ENCODE measurements at places on chromosomes 13 and 19. TPM values are rescaled to one million over a fixed set of nuclear protein-coding genes. Genes with fewer than 3 reads are reported as not detected.

The SYT3 gene
- total RNA-seq: 0.67 TPM

The HCN2 gene
- total RNA-seq: not detected

The POLD1 gene
- total RNA-seq: 12.9 TPM

DNA sequence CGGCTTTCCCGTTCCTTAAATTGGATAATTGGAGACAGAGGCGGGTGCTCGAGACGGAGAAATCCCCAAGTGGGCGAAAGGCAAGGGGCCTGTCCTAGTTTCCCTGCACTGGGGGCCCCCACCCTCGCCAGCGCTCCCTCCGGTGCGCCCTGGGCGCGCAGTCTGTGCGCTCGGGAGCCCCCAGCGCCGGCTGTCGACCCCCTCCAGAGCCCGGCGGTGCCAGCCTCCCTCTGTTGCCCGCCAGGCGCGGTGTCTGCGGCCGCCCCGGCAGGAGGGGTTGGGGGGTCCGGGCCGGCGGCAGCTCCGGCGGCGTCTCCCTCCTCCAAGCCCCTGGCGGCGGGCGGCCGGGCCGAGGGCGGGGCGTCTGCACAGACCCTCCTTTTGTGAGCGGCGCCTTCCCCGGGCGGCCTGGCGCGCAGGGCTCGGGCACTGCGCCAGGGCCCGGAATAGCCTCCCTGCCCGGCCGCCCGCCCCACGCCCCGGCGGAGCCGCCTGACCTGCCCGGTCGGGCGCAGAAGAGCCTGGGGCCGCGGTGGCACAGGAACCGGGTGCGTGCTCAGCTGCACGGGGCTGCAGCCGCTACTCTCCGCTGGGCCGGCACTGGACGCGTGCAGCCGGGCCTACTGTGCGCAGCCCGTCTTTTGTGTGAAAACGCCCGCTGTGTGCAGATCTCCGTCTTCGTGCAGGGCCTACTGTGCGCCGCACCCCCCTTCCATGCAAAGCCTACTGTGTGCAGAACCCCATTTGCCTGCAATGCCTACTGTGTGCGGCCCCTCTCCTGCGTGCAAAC is 13.2 kb downstream of the GADD45B start:
- peak; percentile 78 for DNase-seq

DNA sequence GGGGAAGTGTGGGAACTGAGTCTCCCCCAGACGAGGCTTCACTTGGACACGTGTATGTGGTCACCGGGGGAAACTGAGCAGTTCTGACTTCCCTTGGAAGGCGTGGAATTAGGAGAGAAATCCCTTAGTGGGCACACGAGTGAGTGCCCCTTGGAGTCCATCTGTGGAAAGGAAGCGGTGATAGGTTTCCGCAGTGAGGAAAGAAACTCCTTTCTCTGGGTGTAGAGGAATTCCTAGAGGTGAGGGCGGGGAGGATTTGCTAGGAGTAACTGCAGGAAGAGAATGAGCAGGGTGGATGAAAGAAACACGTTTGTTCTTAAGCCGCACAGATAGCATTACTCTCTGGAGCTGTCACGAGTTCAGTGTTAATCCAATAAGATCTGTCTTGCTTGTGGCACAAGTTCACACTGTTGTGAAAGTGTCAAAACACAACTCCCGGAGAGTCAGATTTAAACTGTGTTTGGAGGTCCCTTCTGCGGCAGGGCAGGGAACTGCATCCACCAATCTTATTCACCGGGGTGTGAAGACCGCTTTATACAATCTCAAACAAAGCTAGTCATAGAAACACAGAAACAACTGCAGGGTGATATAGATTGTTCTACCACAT is 1.2 kb downstream of the KL start:
- DNase-seq: peak; percentile 6

DNA sequence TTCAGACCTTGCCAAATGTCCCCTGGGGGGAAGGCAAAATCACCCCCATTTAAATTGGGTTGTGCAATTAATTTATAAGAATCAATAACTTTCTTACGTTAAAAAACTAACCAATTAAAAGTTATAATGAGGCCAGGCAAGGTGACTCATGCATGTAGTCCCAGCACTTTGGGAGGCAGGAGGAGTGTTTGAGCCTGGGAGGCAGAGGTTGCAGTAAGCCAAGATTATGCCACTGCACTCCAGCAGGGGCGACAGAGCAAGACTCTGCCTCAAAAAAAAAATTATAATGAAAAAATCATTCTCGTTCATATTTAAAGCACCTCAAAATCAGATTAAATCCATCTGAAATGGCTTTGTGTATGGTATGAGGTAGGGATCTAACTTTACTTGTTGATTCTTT is 18.4 kb upstream of the SIGLEC14 start:
- DNase-seq: no peak

DNA sequence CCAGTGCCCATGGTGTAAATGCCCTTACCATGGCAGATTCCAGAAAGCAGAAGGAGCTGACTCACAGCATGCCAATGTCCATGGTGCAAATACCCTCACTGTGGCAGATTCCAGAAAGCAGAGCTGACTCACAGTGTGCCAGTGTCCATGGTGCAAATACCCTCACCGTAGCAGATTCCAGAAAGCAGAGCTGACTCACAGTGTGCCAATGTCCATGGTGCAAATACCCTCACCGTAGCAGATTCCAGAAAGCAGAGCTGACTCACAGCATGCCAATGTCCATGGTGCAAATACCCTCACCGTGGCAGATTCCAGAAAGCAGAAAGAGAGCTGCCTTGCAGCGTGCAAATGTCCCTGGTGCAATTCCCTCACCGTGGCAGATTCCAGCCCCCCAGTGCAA is 163.8 kb upstream of the SOX1 start:
- DNase-seq: no peak

- peak; percentile 99 for DNase-seq
Observed at GRCh38 chr19:56507446-56508289, at the start of gene ZNF471. Gene ZNF471 (plus strand): TSS chr19:56507855. CDS start chr19:56511572, 3,717 bp downstream.

DNA sequence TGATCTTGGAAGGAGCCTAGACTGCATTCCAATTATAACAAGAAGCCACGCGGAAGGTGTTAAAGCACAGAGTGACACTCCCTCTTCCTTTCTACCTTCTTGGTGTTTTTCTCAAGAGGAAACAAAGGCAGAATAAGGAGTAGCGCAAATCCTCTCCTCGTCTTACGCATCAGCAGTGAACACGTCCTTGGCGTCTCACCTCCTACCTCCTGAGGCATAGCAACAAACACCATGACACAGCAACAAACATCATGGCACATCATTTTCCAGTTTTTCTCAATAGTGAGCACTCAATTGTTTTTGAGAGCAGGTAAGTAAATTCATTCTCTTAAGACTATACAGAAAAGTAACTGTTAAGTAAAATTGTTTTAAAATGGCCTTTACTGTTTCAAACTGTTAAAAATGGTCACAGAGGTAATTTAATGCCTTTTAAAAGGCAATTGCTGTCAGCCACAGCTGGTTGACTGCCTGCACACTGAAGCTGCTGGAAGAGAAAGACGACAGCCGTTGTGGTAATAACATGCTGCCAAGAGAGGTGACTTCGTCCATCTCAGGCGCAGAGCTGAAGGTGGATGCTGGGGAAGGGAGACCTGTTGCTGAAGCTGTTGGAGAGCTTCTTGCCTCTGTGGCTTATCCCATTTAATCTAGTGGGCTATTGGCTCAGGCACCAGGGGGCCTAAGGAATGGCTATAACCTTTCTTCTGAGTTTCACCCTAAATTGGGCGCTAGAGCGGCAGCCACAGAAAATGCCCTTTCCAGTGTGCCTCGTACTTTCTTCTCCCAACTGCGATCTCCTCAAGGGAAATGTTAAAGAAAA is 703.7 kb downstream of the UQCRFS1 start:
- DNase-seq: no peak

DNA sequence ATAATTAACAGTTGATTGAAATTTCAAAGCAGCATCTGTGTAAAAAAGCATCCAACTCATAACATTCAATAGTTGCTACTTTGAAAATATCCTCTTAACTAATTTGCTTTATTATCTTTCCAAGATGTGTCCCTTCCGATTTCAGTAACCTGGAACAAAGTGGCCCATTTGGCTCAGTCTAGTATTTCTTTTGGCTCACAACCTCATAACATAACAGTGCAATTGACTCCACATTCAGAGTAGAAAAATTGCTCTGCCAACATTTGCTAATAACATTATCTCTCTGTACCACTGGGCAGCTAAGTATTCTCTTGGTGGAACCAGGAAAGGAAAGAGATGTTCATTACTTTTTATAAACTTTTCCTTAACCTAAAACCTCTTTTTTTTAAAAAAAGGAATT is 571.1 kb upstream of the ARGLU1 start:
- no peak for DNase-seq

DNA sequence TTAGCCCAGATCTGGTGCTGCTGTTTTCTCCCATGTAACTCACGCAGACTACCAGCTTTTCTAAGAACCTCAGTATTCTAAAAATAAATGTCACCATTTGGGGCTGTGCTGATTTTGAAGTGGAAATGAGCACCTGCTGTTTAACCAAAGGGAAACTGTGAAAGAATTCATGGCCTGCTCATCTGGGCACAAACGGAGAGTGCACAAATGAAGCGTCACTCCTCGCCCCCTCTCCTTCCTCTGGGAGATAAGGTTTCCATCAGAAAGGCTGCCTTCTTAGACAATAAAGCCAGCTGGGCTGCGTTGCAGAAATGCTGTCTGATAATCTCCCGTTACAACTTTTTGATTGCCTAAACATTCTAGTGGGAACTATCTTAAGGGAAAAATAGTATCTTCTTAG is 73.7 kb upstream of the SLC15A1 start:
- no peak for DNase-seq

- DNase-seq: no peak
Observed at GRCh38 chr13:75689686-75690085, 53.6 kb downstream of the LMO7 start.

DNA sequence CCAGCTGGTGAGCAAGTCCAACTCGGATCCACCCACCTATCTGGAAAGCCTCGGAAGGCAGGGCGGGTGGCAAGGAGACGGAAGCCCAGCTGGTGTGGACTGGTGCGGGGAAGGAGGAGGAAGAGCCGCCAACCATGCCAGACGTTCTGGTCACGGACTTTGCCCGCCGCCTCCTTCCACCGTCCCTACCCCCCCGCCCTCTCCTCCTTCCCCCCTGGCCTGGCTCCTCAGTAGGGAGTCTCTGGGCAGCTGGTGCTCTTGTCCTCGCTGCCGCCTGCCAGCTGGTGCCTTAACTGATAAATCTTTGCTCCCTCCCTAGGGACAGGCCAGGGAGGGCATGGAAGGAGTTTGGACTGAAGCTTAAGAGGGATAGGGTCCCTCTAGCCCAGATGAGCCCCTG is 4.8 kb downstream of the SYNGR4 start:
- no peak for DNase-seq

DNA sequence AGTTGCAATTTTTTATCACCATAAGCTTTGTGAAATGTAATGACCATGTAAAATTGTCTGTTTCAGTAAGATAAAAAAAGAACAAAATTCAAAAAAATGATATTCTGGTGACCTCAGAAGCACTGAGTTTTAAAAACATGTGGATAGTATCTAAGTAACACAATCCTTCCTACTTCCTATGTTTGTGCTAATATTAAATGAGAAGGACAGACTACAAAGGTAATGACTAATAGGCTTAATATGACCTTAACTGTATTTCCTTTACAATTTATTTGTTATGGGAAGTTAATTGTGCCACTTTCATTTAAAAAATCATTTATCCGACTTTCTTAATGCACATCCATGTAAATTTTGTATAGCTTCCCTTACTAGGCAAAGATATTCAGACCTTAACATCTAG is 1030.4 kb upstream of the ATXN8OS start:
- no peak for DNase-seq

DNA sequence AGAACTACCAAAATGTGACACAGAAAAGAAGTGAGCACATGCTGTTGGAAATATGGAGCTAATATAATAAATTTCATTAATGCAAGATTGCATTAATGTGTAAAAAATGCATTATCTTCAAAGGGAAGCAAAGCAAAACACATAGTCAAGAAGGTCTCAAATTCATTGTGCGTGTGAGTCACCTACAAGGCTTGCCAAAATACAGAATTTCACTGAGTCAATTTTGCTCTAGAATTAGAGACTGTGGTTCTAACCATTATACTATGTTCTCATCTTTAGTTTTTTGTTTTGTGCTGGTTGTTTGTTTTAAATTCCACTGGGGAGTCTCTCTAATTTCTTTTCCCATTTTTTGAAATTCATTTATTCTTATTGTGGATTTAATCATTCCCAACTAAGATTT is 149.8 kb upstream of the SLITRK1 start:
- no peak for DNase-seq

DNA sequence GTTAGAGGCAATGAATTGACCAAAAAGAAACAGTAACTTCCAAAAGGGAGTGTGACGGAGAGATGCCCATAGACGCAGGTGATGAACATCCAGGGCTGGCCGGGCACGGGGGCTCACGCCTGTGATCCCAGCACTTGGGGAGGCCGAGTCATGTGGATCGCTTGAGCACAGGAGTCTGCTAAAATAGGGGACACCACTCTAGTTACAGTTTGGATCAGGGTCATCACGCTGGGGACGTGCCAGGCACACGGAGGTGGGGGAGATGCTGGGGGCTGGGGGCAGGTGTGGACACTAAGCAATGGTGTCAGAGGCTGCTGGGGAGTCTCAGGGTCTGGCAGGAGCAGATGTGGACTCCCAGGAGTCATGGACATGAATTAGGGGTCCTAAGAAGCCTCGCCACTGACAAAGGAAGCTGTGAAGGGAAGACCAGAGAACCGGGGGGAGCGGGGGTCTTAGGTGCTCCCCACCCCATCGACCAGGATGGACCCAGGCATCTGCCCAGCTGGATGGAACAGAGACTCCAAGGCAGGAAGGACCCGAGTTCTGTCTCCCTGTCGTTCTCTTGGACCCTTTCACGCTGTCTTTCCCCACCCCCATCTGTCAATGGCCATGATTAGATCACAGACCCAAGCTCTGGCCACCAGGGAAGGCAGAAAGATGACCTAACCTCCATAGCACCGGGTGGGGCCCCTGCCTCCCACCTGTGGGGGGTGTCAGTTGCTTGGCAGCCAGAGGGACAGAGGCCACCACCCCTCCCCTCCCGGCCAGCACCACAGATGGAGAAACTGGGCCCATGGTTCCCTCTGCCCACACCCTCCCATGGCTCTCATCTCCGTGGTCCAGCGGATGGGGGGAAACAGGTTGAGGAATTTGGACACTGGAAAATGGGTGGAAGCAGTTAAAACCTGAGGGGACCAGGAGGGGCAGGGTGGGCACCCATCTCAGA is 19.6 kb downstream of the CCDC8 start:
- no peak for DNase-seq

DNA sequence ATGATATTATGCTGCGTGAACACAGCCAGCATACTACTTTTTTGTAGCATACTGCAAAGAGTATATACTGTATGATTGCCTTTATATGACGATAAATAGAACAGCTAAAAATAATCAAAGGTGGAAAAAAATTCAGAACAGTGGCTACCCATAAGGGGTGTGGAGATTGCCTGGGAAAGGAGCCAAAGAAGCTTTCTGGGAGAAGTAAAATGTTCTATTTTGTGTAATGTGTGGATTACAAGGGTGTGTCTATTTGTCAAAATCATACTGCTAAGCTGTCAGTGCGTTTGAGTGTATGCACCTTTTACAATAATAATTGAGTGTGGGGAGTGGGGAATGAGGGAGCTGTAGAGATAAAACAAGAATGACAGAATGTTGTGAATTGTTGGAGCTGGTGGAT is 45.2 kb upstream of the MTIF3 start:
- DNase-seq: no peak

- peak; percentile 33 for DNase-seq
Observed at GRCh38 chr19:56333506-56333905, 18.9 kb upstream of the ZSCAN5A start.
